ENCODE measurements at places on chromosomes 1 and 21.
A peak's percentile ranks its signal among the peaks of the same experiment; 100 is the strongest.

DNA sequence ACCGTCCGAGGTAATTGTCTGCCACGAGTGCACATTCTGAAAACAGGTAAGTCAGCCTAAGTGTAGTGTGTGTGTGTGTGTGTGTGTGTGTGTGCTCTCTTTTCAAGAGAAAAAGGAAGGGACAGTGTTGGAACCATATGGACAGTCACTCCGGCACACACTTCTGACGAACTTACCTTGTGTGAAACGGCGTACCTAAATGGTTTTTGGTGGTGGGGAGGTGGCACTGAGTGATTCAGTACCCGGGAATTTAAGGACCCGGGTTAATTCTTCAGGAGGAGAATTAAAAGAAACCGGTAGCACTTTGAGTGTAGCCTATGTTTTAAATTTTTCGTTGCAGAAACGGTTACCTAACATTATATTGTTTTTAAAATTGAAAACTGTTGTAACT lies 286 bp downstream of the ODR4 start:
- DNase-seq = no peak

DNA sequence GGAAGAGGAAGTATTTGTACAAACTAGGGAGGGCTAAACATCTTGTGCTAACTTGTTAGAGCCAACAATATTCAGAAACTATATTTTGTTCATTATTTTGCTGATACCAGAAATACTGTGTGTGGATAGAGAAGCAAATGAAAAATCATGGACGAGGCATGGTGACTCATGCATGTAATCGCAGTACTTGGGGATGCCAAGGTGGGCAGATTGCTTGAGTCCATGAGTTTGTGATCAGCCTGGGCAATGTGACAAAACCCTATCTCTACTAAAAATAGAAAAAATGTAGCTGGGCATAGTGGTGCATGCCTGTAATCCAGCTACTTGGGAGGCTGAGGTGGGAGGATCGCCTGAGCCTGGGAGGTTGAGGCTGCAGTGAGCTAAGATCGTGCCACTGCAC lies 13.4 kb downstream of the LRRC41 start:
- no peak for DNase-seq

DNA sequence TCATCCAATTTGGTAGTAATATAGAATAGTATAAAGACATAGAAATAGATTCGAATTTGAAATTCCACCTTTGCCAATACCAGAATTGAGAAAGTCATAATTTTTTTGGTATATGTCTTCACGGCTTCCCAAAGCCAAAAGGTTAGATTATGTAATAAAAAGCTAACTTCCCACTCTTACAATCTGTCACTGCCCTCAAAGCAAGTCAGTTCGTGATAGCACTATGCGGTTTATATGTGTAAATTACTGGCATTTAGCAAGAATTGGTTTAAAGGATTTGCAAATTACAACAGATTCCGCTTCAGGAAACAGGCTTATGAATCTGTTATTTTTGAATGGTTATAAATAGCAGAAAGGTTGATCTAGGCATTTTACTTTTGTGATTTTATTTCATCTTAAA lies 679.4 kb upstream of the ADGRL2 start:
- no peak for DNase-seq

- DNase-seq = no peak
Measured at GRCh38 chr1:42838482-42839190, 7.8 kb upstream of the ZNF691 start.

- no peak for DNase-seq
Measured at GRCh38 chr21:31257265-31257664, 86.8 kb downstream of the TIAM1 start.

DNA sequence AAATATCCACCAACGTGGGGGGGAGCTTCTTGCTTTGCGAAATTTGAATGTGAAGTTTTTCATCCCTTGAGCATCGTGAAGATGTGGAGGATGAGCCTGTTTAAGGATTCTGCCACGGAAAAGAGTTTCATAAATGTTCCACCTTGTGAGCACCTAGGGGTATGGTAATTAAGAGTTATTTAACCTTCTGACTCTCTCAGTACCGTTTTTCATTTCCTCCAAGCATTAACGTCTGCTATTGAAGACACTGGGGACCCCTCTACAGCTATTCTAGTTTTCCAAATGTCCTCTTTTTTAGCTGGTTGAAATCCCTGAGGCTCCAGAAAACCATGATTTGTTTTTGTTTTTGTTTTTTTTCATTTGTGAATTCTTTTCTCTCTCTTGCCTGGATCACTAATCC lies 79.1 kb upstream of the GALNT2 start:
- DNase-seq = no peak

DNA sequence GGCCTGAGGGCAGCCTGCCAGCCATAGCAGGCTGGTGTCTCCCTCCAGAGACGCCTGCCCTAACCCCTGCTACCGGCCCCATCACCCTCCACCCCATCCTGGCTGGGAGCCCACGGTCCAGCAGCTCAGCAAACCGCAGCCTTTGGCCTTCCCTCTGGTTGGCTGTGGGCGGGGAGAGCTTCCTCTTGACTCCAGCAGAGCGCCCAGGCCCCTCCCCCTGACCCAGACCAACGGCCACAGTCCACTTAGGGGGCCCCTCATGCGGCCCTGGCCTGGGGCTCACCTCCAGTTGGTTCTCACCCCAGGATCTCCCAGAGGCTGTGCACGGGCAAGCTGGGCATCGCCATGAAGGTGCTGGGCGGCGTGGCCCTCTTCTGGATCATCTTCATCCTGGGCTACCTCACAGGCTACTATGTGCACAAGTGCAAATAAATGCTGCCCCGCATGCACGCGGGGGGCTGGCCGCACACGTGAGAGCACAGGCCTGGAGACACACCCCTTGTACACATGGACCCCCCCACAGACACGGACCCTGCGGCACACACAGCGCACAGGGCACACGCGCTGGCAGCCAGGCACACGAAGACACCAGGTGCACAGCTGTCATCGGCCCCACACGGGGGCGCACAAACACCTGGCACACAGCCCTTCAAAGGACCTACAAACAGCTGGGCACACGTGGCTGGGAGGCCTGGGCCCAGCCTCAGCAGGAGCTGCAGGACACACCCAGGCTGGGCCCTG lies 3.1 kb downstream of the SMIM1 start:
- peak; percentile 14 for DNase-seq

- DNase-seq = no peak
Measured at GRCh38 chr21:14547834-14548513, 1.9 kb upstream of the SAMSN1 start.

DNA sequence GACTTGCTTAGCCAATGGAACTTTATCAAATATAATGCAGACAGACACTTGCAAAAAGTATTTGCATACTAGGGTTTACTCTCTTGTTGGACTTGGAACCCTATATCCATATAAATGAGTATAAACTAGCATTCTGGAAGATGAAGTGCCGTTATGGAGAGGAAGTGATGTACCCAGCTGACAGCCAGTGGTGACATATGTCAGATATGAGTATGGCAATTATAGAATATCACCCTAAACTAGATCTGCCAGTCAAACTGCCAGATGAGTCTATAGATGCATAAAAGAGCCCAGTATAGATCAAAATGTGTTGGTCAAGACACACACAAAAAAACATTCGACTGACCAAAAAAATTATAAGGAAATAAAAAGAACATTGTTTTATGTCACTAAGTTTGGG lies 739.3 kb downstream of the PLA2G4A start:
- no peak for DNase-seq

DNA sequence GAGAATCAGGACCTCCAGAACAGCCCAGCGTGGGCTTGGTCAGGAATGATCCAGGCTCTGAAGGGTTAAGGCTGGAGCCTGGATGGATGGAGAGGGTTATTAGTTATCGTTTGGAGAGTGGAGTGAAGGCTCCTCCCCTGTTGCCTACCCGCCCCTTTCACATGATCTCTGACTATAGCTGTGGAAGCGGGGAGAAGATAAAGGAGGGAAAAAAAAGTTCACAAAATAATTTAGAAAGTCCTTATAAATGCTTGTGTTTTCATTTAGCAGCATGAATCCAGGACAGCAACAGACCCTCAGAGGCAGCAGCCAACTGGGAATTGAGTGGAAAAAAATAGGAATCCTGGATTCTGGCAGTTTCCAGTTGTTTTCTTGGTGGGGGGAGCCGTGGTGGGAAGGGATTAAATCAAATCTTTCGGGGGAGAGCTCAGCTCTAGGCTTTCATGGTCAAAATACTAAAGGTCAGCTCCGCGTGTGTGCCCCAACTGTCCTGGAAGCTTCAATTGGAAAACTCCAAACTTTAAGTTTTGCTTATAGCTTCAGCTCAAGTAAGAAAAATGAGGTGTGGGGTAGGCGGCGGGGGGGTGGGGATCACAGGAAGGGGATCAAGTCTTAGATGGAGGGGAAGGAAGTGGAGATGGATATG lies 595 bp upstream of the DDR2 start:
- DNase-seq = no peak

All from NCI-H748 treated with DMSO at 0.1 percent for 48 hours (cell line).